BJ (cell line): ENCODE measurements at places on chromosomes 7 and 10.

- DNase-seq: no peak
Observed at GRCh38 chr10:21090609-21091082, 193.5 kb upstream of the NEBL start.

DNA sequence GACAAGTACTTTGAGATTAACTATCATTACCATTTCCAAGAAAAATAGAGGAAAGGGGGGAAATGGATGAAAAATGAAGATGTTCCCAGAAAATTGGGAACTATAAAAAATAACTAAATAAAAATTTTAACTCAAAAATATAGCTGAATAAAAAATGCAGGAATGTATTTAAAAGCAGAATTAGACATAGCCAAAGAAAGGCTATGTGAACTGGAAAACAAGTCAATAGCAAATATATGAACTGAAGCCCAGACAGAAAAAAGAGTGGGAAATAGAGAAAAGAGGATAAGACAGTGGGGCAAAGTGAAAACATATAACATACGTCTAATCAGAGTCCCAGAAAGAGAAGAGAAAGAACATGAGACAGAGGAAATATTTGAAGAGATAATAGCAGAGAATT lies 10.3 kb downstream of the PPP1R3C start:
- DNase-seq: no peak

GRCh38 chr10:49577182-49577925 lies 32.8 kb upstream of the SLC18A3 start:
- no peak for DNase-seq

DNA sequence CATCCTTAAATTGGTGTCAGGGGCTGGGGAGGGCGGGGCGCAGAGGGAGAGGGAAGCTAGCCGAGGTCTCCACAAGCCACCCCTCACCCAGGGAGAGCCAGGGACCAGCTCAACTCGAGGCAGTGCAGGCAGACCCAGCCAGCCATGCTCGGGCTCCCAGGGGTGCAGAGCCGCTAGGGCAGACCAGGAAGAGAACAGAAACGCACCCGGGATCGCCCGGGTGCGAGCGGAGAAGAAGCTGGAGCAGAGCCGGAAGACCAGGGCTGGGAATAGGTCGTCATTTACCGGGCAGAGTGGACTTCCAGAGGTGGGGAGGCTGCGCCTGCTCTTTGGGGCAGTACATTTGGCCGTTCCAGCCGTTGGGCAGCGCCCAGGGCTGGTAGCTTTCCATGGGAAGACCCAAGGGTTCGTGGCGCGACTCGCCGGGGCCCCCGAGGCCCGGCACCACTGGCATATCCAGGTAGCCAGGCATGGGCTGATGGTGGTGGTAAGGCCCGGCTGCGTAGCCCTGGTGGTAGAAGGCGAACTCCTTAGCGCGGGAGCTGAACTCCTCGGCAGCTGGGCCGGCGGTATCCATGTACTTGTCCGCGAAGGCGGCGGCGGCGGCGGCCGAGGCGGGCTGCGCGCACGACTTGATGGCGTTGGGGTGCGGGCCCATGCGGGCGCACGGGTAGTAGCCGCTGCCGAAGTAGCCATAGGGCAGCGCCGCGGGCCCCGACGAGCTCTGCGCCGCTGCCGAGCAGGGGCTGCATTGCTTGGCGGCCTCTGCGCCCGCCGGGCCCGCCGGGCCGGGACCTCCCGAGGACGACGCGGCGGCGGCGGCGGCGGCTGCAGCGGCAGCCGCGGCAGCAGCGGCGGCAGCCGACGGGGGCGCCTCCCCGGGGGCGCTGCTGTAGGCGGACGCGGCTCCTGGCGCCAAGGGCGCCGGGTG lies 755 bp downstream of the HOXA13 start:
- DNase-seq: no peak

GRCh38 chr10:73131301-73131700 lies 21.0 kb downstream of the NUDT13 start:
- DNase-seq: no peak

GRCh38 chr7:129069021-129069420 lies 14.1 kb upstream of the TNPO3 start:
- DNase-seq: no peak

GRCh38 chr10:776772-777171 lies 87.3 kb upstream of the DIP2C start:
- no peak for DNase-seq

GRCh38 chr10:128296253-128297007 lies 170.2 kb upstream of the MKI67 start:
- no peak for DNase-seq

DNA sequence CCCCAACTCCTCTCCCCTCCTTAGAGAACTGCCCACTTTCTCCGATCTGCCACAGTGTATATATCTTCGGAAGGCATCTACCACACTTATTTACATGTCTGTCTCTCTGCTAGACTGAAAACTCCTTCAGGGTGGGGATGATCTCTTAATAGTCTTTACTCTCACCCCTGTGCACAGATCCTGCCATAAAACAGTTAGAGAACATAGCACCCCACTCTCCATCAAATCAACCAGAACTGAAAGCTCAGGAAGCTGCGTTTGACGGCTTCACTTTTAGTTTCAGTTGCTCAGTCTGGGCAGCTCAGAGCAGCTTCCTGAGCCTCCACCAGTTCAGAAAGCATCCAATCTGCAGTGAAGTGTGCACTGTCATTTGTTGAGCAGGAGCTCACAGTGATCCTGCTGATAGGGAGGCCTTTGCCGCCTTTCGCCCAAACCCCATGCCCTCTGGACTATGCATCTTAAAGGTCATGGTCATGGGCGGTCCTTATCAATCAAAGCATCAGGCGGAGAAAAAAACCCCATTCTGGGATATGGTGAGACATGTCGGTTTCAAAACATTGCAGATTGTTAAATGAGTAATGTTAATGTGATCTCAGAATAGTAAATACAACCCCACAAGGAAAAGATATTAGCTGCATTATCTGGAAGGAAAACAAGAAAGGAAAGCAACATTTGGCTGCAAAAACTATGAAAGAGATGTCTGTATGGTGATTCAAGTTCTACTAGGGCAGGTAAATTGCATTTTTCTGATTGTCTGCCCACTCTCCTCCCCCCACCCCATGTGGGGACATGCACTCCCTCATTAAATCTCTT lies 167.1 kb upstream of the ADO start:
- DNase-seq: no peak

GRCh38 chr7:81285142-81285871 lies 366.5 kb upstream of the SEMA3C start:
- DNase-seq: peak; percentile 61

- DNase-seq: peak; percentile 15
Observed at GRCh38 chr10:60139798-60140566, 233.6 kb upstream of the CCDC6 start.

DNA sequence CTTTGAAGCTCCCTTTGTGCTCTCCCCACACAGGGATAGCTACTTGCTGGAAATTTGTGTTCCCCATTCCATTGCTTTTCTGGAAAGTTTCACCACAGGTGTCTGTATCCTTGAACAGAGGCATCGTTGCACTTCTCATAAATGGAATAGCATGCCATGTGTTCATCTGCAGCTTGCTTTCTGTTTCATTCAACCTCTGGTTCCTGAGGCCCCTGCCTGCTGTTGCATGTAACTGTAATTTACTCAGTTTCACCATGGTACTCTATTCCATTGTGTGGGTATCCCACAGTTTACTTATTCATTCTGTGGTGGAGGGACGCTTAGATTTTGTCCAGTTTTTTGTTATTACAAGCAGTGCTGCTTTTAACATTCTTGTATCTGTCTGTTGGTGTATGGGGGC lies 32.0 kb downstream of the EEPD1 start:
- no peak for DNase-seq

DNA sequence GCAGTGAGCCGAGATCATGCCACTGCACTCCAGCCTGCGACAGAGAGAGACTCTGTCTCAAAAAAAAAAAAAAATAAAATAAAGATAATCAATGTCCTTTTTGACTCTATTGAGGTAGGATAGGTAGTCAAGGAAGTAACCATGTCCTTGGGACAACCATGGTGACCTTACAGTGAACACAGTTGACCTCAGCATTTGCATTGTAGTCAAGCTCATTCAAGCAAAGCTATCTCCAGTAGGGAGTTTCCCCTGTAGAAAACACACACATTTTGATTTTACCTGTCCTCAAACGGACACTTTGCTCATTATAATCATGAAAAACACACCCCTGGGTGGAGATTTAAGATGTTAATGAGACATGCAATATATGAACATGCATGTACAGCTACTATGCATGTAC lies 171.7 kb downstream of the KIF20B start:
- DNase-seq: no peak

GRCh38 chr7:27194686-27195379 lies 5.1 kb downstream of the HOXA13 start:
- no peak for DNase-seq

DNA sequence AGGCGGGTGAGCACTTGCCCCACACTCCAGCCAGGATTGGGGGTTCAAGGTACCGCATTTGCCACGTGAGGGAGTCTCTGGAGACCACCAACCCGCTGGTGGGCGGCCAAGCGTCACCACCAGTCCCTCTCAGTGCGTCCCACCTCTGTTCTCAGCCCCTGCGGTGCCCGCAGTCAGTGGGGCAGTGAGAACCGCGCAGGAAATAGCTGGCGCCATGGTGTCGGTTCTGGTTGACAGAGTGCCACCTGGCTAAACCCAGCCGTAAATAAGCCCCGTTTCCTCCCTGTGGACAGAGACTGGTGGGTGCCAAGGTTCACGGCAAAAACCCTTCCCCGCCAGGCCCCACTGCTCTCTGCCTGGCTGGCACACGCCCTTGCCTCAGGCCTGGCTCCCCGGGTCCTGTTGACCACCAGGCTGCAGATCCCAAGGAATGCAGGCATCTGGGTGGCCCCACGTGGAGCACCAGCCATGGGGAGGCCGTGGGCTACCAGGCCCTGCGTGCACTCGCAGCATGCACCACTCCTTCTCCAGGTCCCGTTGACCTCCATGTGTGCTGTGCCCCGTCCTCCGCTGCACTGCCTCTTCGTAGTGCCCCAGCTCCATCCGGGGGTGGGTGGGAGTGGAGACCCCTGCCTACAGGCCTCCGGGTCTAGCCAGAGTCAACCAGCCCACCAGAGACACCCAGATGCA lies 140.0 kb downstream of the LHPP start:
- no peak for DNase-seq
